CD14-positive monocyte (primary cell): ENCODE measurements at places on chromosomes 13 and 19.

DNA sequence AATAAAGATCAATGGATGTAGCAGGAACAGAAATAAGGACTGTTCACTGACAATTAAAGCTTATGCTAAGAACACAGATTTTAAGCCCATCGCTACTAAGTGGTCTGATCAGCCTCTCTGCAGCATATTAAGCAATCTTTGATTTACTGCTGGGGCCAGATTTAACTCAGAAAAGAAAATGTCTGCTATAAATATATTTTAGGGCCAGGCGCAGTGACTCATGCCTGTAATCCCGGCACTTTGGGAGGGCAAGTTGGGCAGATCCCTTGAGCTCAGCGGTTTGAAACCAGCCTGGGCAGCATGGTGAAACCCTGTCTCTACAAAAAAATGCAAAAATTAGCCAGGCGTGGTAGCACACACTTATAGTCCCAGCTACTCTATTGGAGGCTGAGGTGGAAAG lies 43.0 kb downstream of the METTL21C start:
- H3K4me3 ChIP-seq, result no peak overlapping the region
- H3K36me3 ChIP-seq, result peaks cover 95% of the 10 kb centered on the region
- no peak for DNase-seq
- no peaks in the 10 kb centered on the region for H3K27me3 ChIP-seq
- no peak overlapping the region for H3K27ac ChIP-seq
- H3K4me1 ChIP-seq, result no peaks in the 10 kb centered on the region

DNA sequence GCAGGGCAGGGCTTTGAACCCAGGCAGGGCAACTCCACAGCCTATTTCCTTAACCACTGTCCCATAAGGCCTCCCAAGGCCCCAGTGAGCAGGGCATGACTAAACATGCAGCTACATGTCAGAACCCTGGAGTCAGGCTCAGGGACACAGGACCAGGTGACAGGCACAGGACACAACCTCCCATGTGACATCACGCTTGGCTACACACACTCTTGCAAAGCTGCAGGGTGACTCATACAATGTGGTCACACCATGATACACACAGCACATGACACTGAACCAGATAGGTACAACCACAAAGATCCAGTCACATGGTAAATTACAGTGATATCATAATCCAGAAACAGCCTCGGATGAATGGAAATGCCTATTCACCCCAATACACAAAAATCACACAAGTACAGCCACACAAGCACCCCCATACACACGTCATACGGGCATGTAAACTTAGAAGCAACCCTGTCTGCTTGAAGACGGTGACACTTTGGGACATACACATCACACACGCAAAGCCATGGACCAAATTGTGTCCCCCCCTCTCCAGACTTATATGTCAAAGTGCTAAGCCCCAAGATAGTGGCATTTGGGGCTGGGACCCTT lies 14.5 kb downstream of the KLK4 start:
- no peak overlapping the region for H3K27ac ChIP-seq
- no peak for DNase-seq
- H3K36me3 ChIP-seq, result no peaks in the 10 kb centered on the region

DNA sequence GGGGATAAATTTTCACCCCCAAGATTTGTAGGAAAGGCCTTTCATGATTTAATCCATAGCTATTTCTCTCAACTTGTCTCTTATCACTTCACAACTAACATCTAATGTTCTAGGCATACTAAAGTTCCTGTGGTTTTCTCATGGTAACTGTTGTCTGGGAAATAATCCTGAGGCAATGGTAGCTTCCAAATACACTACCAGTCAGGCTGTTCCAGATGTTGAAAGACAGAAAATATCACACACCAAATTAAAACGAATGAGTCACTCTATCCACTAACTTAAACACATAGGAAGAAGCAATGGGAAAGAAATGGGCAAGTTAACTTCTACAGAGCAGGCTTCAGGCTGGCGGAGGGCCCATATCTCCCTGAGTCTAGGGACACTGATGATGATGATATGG lies 77.7 kb upstream of the MYO16 start:
- no peak overlapping the region for H3K27ac ChIP-seq
- H3K36me3 ChIP-seq, result no peaks in the 10 kb centered on the region
- no peak overlapping the region for H3K4me3 ChIP-seq
- DNase-seq, result no peak
- no peaks in the 10 kb centered on the region for H3K27me3 ChIP-seq

DNA sequence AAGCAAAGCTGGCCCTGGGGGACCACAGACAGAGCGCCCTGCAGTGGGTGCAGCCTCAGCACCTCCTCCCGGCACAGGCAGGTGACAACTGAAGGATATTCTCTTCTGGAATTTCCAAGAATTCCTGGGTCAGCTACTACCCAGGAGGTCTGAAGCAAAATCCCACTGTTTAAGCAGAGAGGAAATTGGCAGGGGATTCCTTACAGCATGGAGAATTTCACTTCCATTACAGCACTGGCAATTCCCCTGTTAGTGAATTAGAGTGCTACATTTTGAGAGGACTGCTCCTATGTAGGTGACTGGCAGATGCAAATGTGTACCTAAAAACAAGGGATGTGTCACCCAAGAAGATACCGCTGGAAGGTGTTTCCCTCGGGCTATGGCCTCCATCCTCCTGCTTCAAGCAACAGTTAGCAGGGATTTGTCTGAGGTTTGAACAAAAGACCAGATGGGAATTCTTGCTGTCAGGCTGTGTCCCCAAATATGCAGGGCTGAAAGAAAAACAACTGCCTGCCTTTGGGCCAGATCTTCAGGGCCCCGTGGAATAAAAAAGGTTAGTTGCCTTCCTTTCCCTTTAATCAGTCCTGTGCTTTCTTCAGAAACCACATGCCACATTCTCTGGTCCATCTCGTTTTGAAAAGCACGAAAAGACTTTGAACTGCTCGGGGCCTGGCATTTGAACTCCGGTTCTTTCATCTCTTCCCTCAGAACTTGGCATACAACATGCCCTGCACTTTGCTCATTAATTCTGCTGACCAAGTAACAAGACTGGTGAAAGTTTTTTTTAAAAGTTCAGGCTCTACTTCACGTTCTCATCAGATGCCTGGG lies 296.4 kb downstream of the DNAJC15 start:
- peaks cover 14% of the 10 kb centered on the region for H3K4me1 ChIP-seq
- no peaks in the 10 kb centered on the region for H3K36me3 ChIP-seq
- DNase-seq, result no peak

DNA sequence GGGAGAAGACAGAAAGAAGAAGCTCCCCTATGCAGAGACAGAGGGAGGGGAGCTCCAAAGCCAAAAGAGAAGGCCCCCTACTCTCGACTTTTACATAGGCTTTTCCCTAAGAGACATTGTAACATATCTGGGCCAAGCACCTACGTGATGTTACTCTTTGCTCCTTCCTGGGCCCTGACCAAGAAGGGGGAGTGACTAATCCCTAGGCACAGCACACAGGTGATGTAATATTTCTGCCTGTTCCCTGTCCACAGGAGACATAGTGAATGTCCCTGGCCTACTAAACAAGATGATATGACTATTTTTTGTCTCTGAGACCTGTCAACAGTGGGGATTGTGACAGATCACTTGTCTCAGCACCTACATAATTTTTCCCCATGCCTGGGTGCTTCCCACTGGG lies 15.9 kb upstream of the ZNF254 start:
- H3K27me3 ChIP-seq, result no peaks in the 10 kb centered on the region
- no peak overlapping the region for H3K4me3 ChIP-seq
- DNase-seq, result no peak
- no peak overlapping the region for H3K27ac ChIP-seq
